ENCODE measurements at places on chromosomes 11 and 22.

DNA sequence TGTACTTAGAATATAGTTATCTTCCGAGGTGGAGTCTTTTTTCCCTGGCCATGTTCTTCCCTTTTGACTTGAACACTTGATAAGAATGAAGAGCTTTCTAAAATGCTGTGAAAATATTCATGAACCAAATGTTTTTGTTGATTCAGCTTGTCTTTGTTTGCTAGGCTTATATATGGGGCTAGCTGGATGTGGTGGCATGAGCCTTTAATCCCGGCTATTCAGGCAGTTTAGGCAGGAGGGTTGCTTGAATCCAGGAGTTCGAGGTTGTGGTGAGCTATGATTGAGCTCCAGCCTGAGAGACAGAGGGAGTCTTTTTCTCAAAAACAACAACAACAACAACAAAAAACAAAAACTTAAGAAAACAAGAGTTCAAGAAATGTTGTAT, 23.1 kb downstream of the CBL start:
- no peak for DNase-seq

- no peak for DNase-seq
Observed at GRCh38 chr11:117717485-117718314, 79.3 kb downstream of the DSCAML1 start.

GRCh38 chr22:27307545-27308247, 493.9 kb downstream of the MN1 start:
- DNase-seq = no peak

- DNase-seq = no peak
Observed at GRCh38 chr11:65434057-65434666, 11.6 kb downstream of the NEAT1 start.

DNA sequence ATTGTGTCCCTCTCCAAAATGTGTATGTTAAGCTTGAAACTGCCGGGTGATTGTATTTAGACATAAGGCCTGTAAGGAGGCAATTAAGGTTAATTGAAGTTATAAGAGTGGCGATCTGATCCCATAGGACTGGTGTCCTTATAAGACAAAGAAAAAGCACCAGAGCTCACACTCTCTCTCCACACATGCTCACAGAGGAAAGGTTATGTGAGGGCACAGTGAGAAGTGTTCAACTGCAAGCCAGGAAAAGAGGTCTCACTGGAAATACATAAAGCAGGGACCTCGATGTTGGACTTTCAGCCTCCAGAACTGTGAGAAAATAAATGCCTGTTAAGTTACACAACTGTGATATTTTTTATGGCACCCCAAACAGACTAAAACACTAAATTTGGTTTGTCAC, 1233.8 kb upstream of the CNTN5 start:
- no peak for DNase-seq

Measured in ovary (tissue), 10 donors.